ENCODE measurements at places on chromosomes 1 and 21. TPM values are rescaled to one million over a fixed set of nuclear protein-coding genes. Genes with fewer than 3 reads are reported as not detected.

DNA sequence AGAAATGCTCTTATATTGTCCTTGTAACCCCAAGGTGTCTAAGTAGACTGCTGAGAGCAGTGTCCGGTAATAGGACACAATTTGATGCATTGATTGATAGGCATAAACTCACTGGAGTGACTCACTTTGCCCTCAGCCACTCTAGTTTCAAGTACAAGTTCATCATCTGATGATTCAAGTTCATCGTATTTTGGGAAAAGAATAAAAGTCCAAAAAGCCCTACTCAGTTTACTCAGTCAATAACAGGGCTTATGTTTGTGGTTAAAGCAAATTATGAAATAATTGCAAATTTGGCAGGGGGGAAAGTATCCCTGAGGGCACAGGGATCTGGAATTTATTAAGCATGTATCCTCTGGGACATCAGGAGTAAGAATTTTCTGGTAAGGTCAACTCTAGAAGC lies 7.6 kb upstream of the ATF3 start:
- H3K27ac ChIP-seq, result peak overlapping the region; percentile 9
- H3K4me1 ChIP-seq, result peaks cover 37% of the 10 kb centered on the region
- H3K4me3 ChIP-seq, result no peak overlapping the region
- no peaks in the 10 kb centered on the region for H3K36me3 ChIP-seq
- H3K27me3 ChIP-seq, result peaks cover 39% of the 10 kb centered on the region

The DISP3 gene
- total RNA-seq, result 0.65 TPM

DNA sequence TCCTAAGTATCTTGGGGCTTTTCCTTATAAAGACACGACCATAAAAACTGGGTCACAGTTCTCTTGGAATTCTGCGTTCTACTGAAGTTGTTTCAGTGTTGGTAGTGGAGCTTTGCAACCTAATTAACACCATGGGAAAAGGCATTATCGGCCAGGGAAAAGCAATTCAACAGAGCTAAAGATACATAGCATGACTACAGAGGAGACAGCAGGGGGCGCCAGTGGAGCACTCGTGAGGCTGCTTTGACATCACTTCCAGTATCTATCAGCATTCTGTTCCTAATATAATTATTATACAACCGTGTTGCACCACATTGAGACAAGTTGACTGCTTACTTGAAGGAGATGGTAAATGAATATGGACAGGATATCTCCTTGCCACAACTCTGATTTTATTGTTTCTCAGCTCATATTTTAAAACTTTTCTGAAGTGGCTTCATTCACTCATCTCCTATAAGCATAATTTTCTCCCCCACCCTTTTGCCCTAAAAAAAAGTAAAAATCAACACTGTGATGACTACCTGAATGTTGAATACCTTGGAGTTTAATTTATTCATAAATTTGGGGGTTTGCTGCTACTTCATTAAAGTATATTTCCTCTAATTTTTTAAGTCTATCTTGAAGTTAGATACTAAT lies 39.4 kb downstream of the ZP4 start:
- no peaks in the 10 kb centered on the region for H3K27me3 ChIP-seq
- DNase-seq, result peak; percentile 55
- H3K4me1 ChIP-seq, result no peaks in the 10 kb centered on the region
- H3K4me3 ChIP-seq, result no peak overlapping the region

DNA sequence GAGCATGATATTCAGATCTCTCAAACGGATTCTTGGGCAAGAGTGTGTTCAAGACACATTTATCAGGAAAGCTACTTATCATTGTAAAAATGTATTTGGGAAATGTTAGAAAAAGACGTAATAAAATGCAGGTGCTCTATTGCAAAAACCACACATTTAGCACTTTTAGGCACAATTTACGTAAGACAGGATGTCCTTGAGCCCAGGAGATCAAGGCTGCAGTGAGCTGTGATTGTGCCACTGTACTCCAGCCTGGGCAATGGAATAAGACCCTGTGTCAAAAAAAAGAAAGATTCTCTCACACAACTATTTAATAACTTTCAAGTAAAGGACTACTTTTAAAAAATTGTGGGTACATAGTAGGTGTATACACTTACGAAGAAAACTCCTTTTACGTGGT lies 18.4 kb downstream of the SLC25A33 start:
- H3K4me1 ChIP-seq, result peaks cover 39% of the 10 kb centered on the region
- no peak overlapping the region for H3K4me3 ChIP-seq
- no peaks in the 10 kb centered on the region for H3K27me3 ChIP-seq
- peaks cover 37% of the 10 kb centered on the region for H3K36me3 ChIP-seq

The CD34 gene
- total RNA-seq, result 0.04 TPM

DNA sequence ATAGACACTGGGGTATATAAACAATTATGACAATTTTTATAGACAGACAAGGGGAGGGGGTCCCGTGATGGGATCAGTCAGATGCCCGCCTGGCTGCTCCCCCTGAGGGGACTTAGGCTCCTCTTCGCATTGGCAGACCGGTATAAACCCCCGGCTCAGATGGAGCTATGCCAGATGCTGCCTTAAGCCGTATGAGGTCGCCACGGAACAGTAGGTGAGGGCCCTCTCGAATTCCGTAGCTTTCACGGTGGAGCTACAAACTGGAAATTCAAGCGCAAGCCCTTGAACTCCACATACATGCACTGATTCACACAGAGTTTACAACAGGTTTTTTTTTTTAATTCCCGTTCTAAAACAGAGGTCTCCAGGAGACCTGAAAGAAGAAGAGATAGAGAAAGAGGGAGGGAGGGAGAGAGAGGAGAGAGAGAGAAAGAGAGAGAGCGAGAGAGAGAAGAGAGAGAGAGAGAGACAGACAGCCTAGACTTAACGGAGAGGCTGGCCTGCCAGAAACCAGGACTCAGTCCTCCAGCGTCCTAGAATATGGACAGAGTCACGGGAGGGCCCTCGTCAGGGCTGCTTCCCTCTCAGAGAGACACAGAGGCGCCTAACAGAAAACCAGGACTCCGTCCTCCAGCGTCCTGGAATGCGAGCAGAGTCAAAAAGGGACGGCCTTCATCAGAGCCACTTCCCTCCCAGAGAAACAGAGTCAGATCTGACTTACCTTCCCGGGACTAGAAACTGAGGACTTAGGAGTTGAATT lies 24.4 kb upstream of the TMEM54 start:
- H3K27ac ChIP-seq, result no peak overlapping the region
- H3K36me3 ChIP-seq, result no peaks in the 10 kb centered on the region
- H3K4me3 ChIP-seq, result peak overlapping the region; percentile 13
- peaks cover 51% of the 10 kb centered on the region for H3K27me3 ChIP-seq
- peak; percentile 35 for DNase-seq
